IMR-90 (cell line): ENCODE measurements at places on chromosomes 13 and 19. TPM values are rescaled to one million over a fixed set of nuclear protein-coding genes. Genes with fewer than 3 reads are reported as not detected.

DNA sequence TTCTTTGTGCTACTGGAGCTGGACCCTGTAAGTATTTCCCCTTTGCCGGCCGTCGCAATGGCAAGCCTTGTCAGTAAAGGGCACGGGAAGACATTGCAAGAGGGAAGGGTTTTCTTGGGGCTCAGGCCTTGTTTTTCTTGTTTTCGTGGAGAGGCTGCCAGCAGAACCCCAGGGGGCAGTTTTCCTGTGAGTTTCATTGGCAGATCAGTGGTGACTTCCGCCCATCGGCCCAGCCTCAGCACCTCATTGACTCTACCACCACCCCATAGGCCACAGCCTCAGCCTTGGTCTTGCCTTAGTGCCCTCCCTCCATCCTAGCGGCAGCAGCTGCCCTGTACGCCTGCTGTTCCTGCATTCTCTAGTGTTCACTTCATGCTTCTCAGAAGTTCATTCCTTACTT is 61.5 kb downstream of the GJA3 start:
- H3K36me3 ChIP-seq: no peaks in the 10 kb centered on the region
- no peak for DNase-seq
- peaks cover 21% of the 10 kb centered on the region for H3K27me3 ChIP-seq
- no peak overlapping the region for H3K4me3 ChIP-seq

- DNase-seq: no peak
- peaks cover 9% of the 10 kb centered on the region; the same call in 1 of the 2 replicates for H3K27me3 ChIP-seq
- no peak overlapping the region for H3K27ac ChIP-seq
- no peaks in the 10 kb centered on the region for H3K4me1 ChIP-seq
These were observed 5.0 kb upstream of the LILRB5 start for GRCh38 chr19:54262066-54262465.

DNA sequence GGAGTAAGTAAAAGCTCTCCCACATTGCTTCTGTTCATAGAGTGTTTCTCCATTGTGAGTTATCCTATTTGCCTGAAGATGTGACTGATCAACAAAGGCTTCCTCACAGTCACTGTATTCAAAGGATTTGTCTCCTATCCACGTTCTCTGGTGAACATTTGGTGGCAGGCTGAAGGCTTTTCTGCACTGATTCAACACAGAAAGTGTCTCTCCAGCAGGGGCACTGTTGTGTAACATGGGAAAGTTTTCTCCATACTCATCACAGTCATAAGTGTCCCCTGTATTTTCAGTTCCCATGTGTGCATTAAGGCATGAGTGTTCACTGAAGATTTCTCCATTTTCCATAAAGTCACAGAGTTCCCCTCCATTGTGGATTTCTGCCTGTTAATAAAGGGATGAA is 17.6 kb downstream of the ZNF121 start:
- no peak overlapping the region for H3K27ac ChIP-seq
- H3K27me3 ChIP-seq: no peaks in the 10 kb centered on the region
- no peak for DNase-seq

DNA sequence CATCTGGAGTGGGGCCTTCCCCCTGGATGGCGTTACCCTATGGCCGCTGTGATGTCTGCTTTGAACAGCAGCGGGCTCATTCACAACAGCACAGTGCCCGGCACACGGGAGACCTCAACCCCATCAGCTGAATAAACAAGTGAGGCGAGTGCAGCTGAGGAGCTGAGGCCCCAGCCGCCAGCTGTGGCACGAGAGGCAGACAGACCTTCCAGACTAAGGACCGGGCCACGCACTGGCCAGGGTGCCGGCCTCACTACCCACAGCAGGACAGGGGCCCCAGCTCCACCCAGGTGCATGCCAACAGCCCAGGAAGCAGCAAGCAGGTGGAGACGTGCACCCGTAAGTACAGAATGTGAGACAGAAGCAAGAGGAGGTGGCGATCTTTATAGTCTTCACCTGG is 39.6 kb downstream of the STK24 start:
- no peaks in the 10 kb centered on the region for H3K27me3 ChIP-seq
- H3K36me3 ChIP-seq: peaks cover 2% of the 10 kb centered on the region; the same call in 1 of the 2 replicates
- H3K4me1 ChIP-seq: peaks cover 15% of the 10 kb centered on the region
- no peak overlapping the region for H3K4me3 ChIP-seq
- no peak for DNase-seq

DNA sequence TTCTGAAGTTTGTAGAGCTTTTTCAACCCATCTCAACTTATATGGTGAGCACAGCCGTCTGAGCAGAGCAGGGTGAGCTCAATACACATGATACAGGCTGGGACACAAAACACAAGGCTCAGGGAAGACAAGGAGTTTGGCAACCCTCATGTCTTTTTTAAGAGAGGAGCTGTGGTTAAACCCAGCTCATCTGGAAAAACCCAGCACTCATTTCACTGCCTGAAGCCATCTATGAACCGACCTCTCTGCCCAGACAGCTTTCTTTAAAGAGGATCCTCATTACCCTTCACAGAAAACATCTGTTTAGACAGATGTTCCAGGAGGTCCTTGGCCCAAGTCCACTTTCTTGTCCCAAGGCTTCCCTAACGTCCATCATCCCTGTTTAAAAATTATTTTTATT is 170.0 kb upstream of the TSHZ3 start:
- DNase-seq: no peak
- no peaks in the 10 kb centered on the region for H3K36me3 ChIP-seq
- no peaks in the 10 kb centered on the region; the same call in 1 of the 2 replicates for H3K27me3 ChIP-seq

Gene TDRD3
- 3.4 and 3.9 TPM in 2 replicates for polyA plus RNA-seq

Gene TMED1
- 41.4 and 46.3 TPM in 2 replicates for polyA plus RNA-seq

- DNase-seq: peak; percentile 15
- H3K4me1 ChIP-seq: peaks cover 3% of the 10 kb centered on the region
- H3K4me3 ChIP-seq: no peak overlapping the region
- H3K36me3 ChIP-seq: no peaks in the 10 kb centered on the region
These were observed 235.1 kb downstream of the NALCN start for GRCh38 chr13:101181076-101181685.

Gene DIAPH3
- 8.5 and 8.9 TPM in 2 replicates for polyA plus RNA-seq

DNA sequence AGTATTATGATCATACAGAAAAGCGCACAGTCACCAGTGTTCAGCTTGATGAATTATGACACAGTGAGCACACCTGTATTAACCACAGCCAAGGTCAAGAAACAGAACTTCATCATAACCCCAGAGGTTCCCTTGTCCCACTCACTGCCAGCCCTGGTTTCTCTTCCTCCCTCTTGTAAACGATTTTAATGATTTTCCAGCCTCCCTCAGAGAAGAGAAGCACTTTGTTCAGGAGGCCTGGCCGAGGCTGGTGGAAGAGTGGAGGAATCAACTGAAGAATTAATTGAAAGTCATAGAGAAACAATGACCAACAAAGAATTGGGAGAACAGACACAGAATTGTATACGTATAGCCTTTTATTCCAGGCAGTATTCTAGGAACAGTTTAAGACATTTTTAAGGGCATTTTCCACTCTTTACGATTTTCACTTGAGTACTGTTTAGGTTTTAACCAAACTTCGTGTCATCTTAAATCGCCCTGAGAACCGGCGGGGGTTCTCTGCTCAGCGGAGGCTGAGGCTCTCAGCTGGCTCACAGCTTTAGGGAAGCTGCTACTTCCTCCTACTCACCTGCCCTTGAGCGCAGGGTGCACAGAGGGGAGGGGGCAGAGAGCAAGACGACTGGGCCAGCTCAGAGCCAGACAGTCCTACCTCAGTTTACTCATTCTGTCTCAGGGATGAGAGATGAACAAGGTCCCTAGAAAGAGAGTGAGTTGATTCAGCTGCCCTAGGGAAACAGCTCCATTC is 108.6 kb downstream of the AKAP11 start:
- no peaks in the 10 kb centered on the region; the same call in none of the 2 replicates for H3K27me3 ChIP-seq
- H3K27ac ChIP-seq: no peak overlapping the region
- H3K4me1 ChIP-seq: no peaks in the 10 kb centered on the region
- no peak for DNase-seq
- H3K4me3 ChIP-seq: no peak overlapping the region

GRCh38 chr13:62747152-62747551 is 1331.5 kb upstream of the PCDH20 start:
- no peaks in the 10 kb centered on the region for H3K4me1 ChIP-seq
- H3K4me3 ChIP-seq: no peak overlapping the region
- H3K27ac ChIP-seq: no peak overlapping the region
- no peaks in the 10 kb centered on the region for H3K27me3 ChIP-seq
- no peaks in the 10 kb centered on the region for H3K36me3 ChIP-seq

DNA sequence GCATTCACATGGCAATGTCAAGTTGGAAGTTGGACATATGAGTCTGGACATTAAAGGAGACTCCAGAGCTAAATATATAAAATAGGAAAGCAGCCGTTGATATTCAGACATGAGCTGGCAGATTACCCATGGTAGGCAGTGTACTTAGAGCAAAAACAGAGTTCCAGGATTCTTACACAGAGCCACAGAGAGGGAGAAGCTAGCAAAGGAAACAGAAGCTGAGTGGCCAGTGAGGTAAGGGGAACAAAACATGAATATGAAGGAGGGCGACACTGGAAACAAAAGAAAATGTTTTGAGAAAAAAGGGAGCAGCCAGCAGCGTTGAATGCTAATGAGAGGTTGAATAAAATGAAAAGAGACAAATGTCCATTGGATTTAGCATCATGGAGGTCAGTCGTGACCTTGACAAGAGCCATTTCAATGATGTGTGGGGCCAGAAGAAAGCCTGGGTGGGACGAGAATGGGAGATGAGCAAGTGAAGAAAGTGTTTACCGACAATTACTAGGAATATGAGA is 198.4 kb downstream of the POU4F1 start:
- no peak overlapping the region for H3K4me3 ChIP-seq
- no peaks in the 10 kb centered on the region for H3K27me3 ChIP-seq
- no peak for DNase-seq
- H3K27ac ChIP-seq: no peak overlapping the region
- no peaks in the 10 kb centered on the region for H3K4me1 ChIP-seq
- no peaks in the 10 kb centered on the region for H3K36me3 ChIP-seq

Gene GJB6
- not detected in 2 replicates for polyA plus RNA-seq
